ENCODE measurements at places on chromosomes 5 and 9. TPM values are rescaled to one million over a fixed set of nuclear protein-coding genes. Genes with fewer than 3 reads are reported as not detected.

DNA sequence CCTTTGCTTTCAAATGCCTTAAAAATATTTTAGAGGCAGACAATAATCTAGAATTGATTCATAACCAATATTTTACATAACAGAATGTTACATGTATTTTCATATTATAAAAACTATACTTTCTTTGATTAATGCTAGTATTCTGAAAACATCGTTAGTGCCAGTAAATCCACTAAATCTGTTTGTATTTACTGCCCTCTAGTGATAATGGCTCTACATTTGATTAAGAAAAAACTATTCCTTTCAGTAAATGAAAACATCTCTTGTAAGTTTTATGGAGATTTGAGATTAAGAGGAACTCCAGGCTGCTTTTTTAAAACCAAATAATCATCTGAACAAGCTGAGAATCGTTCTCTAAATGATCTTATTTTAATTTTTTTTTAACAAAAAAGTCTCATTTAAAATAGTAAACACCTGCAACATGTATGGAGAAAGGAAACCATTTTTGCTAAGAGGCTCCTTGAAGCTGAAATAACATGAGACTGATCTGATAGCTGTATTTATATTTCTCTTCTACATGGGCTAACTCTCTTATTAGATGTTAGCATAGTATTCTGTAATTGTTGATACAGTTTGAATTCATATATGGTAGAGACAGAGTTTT, 424.7 kb downstream of the RAB3C start:
- peak; percentile 65 for DNase-seq

- DNase-seq = no peak
Measured at GRCh38 chr9:129319076-129319937, 141.2 kb upstream of the IER5L start.

- no peak for DNase-seq
Measured at GRCh38 chr5:86125731-86126601, 491.8 kb upstream of the COX7C start.

- no peak for DNase-seq
Measured at GRCh38 chr5:95671826-95672225, 11.0 kb downstream of the SPATA9 start.

DNA sequence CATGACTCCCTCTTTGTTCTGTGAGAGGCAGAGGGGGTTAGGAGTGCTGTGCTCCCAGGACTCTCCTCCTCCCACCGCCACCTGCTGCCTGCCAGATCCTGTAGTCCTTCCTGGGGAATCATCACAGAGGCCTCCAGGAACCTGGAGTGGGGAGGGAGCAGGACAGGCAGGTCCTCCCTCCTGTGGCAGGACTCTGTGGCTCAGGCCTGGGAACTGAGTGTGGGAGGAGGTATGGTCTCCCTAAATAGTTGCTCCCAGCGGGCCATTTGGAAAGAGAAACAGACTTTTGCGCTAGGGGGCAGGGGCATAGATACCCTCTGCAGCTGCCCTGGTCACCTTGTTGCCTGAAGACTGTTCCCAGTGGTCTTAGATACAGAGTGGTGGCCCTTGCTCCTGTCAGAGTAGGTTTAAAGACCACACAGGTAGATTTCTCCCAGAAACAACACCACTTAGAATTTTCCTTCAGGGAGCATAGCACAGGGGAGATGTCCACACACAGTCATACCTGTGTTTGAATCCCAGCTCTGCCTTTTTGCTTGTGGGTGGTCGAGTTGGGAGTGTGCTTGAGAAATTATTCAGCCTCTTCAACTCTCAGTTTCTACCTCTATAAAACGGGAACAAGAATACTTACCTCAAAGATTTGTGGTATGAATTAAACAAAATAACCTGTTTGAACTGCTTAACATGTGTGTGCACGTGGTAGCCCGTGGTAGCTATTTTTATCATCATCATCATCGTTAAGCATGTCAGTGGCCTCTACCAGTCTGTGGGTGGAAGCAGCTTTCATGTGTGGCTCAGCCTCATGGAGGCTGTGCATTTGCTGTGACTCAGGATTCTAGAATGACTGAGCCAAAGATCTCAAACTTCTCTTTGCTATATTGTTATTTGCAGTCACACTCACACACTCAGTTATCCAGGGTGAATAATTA, 55.8 kb downstream of the SLC22A5 start:
- DNase-seq = peak; percentile 93

- DNase-seq = peak; percentile 94
Measured at GRCh38 chr9:35798658-35799374, 7.4 kb downstream of the NPR2 start.

DNA sequence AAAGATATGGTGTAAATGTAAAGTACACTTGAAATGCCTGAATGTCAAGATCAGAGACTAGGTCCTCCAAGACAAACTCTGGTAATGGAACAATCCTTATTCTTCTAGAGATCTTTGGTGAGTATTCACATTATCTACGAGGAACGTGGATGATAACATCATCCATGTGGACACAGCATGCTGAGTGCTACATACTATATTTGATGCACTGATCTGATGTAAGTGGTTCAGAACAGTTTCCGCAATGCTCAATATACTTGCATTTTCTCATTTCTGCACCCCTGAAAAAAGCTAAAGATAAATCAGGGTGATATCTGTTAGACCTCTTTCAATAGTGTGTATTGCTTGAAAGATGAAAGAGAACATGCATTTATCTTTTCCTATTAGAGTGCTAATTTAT, 226.8 kb downstream of the EFNA5 start:
- DNase-seq = no peak

DNA sequence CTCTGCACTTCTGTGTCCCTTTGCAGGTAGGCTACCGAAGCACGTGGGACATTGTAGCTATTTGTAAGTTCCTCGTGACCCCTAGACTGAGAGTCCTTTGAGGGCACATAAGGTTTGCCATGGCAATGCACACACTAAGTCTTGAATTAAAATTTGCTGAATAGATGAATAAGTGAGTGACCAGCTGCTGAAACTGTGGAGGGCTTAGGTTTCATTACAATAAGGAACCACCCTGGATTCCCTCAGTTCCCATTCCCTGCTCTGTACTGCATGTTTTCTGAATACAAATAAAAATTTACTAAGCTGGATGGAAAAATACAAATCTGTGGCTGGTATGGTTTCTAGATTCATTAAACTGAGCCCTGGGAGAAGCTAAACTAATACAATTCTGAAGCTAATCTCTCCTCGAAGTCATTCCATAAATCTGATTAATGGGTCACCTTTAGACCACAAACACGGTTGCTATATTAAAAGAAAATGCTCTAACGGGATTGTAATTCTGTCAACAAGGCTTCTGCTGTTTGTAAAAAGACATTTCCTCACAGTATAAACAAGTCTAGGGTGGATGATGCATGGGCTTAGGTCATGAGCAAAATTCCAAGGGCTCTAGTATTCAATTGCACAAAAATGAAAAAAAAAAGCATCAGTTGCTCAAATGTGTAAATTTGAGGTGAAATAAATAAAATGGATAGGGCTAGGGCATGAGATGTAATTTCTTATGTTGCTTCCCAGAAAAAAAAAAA, 172.3 kb downstream of the ATP10B start:
- DNase-seq = no peak

DNA sequence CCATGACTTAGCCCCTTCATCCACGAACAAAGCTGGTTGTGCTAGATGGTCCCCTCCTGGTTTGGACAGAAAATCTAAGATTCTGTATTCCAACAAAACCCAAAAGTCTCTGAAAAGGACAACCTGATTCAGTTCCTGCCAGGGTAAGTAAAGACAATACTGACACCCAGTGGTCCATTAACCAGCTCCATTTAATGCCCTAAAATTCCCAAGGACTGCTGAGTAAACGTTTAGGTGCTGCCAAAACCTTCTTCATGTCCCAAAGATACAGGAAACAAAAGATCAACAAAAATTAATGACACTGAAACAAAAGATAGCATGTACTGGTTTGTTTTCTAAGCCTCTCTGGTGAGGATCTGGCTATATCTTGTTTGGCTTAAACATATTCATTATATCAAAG, 25.3 kb upstream of the PPP1R2B start:
- peak; percentile 44 for DNase-seq

DNA sequence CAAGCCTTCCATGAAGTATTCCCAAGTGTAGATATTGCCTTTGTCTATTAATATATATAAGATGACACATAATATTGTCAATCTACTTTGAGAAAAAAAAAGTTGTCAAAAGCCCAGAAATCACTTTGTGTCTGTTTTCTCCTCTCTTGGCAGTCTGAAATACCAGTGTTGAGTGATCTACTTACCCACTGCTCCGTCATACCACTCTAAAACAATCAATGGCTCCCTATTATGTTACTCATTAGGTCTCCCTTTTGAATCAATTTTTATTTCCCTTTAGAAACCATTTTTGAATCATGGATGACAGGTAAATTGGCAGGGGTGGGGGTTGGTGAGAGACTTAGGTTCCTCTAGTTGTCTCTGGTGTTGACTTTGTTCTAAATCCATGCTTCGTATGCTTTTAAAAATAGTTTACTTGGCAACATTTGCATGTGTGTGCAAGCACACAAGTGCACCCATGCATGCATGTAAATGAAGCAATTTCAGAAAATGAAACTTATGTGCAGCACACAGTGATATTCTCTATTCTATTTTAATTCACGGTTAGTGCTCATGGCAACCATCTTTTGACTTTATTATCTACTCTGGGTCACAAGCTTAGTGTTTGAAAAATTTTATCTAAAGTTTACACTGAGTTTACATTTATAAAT, 378.9 kb downstream of the RAB3C start:
- DNase-seq = no peak

- no peak for DNase-seq
Measured at GRCh38 chr9:128627906-128628305, 28.7 kb downstream of the DYNC2I2 start.

DNA sequence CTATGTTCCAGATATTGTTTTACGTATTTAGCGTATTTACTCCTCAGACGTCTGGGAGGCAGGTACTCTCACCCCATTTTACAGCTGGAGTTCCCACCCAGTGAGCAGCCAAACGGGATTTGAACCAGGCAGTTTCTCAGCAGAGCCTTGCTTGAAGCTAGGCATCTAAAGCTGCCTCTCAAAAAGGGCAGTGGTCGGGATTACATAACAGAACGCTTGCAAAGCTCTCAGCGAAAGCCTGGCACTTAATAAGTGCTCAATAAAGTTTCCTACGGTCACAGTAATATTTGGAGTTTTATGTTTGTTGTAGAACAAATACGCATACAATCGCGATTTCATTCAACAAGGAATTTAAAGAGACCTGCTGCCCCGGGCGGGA, 286 bp upstream of the BSPRY start:
- DNase-seq = no peak

DNA sequence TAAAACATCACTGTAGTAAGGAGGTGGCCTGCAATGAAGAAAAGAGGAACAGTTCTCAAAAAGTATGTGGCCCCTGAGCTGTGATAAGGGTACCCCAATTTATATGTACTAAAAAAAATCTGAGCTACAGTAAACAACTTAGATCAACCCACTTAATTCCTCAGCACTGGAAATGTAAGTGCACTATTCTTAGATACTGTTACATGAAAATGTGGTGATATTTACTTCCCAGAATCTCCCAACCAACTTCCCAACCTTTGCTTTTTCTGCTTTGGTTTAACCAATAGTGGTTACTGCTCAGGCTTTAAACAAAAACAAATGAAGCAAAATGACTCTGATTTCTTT, 114.8 kb downstream of the SEMA5A start:
- DNase-seq = no peak

DNA sequence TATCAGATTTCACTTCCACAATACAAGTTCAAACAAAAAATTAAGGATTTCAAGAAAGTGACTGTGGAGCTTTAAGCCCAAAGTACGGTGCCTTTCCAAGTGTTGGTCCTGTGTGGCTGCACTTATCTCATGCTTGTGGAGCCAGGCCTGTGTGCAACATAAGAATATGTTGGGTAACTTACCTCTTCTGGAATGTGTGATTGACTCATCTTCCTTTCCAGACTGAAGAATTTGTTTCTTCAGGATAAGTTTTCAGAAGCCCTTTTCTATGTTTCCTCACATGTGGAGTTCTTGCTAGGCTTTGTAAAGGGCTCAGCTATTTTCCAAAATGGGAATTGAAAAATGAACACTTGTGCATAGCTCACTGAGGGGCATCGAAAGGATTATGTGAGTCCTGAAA, 485.1 kb upstream of the PAPPA start:
- peak; percentile 93 for DNase-seq

DNA sequence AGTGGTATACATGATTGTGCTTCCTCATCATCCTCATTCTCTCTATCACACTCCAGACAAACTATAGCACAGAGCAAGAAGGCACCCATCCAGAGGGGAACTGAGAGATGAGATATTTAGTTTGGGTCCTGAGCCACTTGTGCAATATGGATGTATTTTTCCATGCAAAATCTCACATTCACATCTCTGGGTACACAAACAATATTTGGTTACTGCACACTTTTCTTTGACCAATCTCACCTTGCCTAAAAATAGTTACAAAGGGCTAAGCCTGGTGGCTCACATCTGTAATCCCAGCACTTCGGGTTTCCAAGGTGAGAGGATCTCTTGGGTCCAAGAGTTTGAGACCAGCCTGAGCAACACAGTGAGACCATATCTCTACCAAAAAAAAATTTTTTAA, 120.3 kb downstream of the SIL1 start:
- DNase-seq = no peak

GRCh38 chr5:145484158-145484557, 351.0 kb downstream of the PRELID2 start:
- peak; percentile 96 for DNase-seq

- DNase-seq = no peak
Measured at GRCh38 chr5:176722757-176723156, 75.5 kb downstream of the TSPAN17 start.

DNA sequence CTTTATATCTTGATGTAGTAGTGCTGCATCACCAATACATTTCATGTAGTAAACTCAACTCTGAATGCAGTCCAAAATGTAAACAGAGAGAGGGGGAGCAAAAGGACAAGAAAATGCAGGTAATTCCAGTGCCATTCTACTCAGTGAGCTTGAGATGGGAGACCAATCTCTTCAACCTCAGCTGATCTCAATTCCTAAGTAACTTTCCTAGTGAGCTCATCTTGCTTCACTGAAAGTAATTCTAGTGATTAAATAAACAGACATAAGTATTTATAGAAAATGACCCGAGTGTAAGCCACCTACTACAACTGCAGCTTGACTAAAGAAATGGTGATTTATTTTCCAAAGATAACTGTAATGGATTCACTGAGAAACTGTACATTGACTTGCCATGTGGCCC, 424.5 kb downstream of the DMRT2 start:
- DNase-seq = no peak

GRCh38 chr5:1135696-1136525, 24.0 kb upstream of the SLC12A7 start:
- no peak for DNase-seq

DNA sequence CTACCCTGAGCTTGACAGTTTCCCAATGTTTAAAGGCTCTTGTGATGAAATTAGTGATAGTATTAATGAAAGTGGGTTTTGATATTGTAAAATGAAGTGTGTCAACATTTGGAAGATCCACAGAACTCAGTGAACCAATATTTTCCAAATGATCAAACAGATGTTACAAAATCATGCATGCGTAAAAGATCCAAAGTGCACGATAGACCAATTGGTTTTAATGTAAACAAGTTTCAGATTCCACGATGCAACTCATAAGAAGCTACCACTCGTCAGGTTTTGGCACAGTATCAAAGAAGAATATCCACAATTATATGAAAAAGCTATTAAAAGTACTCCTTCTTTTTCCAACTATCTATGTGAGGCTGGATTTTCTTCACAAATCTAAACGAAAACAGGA, 82.3 kb downstream of the SLC38A9 start:
- no peak for DNase-seq

The C5orf52 gene
- total RNA-seq = not detected

The CATSPER3 gene
- total RNA-seq = not detected

The RETREG1 gene
- total RNA-seq = 175 TPM

The SPATA9 gene
- 0.20 TPM for total RNA-seq

The ENG gene
- 6.8 TPM for total RNA-seq

The KIF12 gene
- 40.1 TPM for total RNA-seq

The DAB2 gene
- total RNA-seq = 117 TPM

The PROB1 gene
- 0.52 TPM for total RNA-seq

The NEK6 gene
- 124 TPM for total RNA-seq

The DELE1 gene
- 32.8 TPM for total RNA-seq
